ENCODE measurements at places on chromosomes 5 and 9.

DNA sequence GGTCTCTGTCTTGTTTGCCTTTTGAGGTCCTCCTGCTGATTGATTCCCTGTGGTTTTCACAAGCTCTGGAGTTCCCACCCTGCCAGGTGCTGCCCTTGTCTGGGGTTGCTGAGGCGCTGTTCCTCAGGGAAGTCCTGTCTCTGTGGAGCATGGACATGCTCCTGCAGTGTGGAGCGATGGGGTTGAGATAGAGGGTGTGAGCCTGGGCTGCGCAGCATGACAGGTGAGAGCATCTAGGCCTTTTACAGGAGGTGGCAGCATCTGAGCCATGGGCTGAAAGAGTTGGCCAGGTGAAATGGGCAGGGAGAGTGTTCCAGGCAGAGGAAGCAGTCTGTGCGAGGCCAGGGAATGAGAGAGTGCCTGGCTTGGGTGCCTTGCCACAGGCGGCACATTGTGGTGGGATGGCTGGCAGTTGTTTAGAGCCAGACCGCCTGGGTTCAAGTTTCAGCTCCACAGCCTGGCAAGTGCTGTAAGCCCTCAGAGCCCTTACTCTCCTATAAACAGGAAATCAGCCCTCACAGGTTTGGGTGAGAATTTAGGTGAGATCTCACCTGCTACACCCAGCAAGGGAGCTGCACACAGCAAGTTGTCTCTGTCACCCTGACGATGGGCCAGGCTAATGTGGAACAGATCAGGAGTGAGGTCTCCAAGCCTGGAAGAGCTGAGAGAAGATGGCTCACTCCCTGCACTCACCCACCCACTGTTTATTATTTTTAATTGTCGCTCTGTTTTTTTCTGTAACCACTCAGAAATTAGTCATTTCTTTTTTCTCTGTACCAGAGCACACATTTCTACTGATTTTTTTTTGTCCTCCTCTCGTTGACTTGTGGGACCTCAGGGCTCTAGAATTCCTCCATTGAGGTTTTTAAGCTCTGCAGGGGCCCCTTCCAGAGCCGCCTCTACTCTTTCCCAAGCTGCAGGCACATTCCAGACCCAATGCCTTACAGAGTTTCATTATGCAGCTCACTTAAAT lies 19.6 kb downstream of the TCOF1 start:
- DNase-seq: peak; percentile 46

- DNase-seq: no peak
These were observed 196.2 kb downstream of the DIRAS2 start for GRCh38 chr9:90446200-90446948.

- DNase-seq: no peak
These were observed 14.3 kb downstream of the KDM3B start for GRCh38 chr5:138366632-138367382.

DNA sequence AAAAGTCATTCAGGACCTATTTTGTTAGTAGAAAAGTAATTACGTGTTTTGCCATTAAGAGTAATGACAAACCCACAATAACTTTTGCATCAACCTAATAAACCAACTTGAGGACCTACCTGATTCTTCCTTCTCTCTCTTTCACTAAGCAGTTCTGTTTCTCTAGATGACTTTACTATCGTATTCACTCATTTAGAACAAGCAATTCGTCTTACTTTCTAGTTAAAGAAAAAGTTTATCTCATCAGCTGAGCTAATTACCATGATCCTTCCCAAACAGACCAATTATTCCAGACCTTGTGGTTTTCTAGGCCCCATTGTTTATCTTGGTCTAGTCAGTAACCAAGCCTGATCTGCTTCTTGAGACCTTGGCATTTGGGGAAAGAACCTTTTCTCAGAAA lies 49.6 kb upstream of the PRDM9 start:
- no peak for DNase-seq

GRCh38 chr9:94668928-94669729 lies 29.8 kb upstream of the FBP1 start:
- DNase-seq: peak; percentile 78

DNA sequence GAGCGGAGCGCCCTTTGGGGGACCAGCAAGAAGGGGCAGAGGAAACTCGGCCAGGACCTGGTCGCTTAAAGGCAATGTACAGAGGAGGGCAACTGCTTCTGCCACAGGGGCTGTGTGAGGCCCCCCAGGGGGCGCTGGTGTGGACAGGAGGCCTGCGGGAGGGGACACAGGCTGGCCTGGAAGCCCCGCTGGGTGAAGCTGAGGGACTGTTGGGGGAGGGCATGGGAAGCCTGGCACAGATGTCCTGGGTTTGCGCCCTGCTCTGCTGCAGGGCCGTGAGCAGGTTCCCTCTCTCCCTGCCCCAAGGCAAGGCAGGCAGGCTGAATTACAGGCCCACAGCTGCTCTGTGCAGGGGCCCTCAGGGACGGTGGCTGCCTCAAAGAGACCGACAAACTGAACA lies 5.4 kb downstream of the MED22 start:
- DNase-seq: no peak

DNA sequence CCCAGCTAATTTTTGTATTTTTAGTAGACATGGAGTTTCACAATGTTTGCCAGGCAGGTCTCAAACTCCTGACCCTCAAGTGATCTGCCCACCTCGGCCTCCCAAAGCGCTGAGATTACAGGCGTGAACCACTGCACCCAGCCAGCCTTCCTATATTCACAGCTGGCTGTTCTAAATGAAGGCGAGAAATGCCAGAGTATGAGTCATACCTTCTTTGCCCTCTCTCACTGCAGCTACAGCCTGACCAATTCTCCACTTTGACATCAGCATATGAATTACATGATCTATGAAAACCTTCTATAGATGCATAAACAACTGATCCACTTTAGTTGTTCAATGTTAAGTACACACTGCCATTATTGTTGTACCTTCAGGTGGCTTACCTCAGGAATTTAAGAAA lies 14.5 kb downstream of the APTX start:
- DNase-seq: no peak

DNA sequence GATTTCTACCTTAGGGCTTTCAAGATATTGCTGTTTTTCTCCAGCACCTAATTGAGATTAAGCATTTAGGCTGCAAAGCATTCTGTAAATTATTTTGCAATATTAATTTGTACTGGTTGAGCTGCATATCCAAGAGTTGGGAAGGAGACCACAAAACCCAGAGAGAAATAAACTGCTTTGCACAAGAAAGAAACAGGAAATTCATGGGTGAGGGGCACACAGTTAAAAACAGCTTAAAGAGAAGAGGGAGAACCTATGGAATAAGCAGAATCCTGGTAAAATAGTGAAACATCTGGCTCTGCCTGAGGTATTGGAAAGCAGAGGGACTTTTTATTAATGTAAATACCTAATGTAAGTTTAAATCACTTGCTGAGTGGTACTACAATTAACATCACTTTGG lies 243.0 kb downstream of the TMEM167A start:
- no peak for DNase-seq

- DNase-seq: no peak
These were observed 46.8 kb downstream of the ZNF366 start for GRCh38 chr5:72460413-72460812.

DNA sequence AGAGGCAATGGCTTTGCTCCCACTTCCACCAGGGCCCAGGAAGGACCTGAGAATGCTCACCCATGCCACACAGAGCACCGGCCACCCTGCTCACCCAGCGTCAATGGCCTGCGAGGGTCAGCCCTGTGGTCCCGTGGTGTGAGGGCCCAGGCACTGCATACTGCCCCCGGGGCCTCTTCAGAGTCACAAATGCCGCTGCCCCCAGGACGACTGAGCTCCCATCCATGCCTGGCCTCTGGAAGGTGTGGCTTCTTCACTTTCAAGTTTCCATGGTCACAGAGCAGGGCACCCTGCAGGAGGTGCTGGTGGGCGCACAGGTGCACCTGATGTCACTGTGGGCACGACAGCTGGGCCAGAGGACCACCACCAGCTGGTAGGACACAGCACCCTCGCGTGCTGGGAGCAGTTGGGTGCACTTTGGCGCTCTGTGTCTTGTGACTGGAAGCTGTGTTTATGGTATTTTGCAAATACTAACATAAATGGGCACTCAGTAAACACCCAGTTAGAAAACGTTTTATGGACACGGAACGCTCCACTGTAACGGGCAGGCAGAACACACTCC lies 12.5 kb upstream of the ZDHHC11 start:
- no peak for DNase-seq

DNA sequence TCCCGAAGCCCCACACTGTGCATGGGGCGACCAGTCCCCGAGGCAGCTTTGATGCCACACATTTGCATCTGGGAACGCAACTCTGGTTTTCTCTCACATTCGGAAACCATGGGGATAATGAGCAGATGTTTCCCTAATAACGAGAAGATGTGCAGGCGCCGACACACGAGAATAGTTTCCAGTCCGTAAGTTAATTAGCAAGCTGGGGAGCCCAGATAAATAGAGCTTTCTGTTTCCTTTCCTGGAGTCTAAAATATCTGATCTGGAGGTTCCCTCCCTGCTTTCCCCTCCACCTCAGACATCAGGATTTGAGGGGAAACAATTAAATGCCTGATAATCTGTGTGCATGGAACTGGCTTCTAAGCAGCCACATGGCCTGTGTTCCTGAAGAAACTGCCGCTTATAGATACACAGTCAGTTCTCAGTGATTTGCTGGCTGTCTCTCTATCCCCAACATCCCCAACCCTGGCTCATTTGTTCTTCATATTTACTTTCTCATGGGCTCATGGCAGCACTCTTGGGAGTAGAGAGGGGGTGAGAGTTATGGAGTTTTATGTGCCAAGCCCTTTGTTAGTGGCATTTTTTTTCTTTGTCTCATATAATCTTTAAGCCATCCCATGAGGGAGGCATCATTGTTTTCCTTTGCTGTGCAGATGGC lies 62.8 kb downstream of the PDZD2 start:
- peak; percentile 16 for DNase-seq

GRCh38 chr5:102090770-102091169 lies 205.3 kb downstream of the SLCO4C1 start:
- no peak for DNase-seq

GRCh38 chr5:143219696-143220095 lies 183.8 kb downstream of the NR3C1 start:
- no peak for DNase-seq

DNA sequence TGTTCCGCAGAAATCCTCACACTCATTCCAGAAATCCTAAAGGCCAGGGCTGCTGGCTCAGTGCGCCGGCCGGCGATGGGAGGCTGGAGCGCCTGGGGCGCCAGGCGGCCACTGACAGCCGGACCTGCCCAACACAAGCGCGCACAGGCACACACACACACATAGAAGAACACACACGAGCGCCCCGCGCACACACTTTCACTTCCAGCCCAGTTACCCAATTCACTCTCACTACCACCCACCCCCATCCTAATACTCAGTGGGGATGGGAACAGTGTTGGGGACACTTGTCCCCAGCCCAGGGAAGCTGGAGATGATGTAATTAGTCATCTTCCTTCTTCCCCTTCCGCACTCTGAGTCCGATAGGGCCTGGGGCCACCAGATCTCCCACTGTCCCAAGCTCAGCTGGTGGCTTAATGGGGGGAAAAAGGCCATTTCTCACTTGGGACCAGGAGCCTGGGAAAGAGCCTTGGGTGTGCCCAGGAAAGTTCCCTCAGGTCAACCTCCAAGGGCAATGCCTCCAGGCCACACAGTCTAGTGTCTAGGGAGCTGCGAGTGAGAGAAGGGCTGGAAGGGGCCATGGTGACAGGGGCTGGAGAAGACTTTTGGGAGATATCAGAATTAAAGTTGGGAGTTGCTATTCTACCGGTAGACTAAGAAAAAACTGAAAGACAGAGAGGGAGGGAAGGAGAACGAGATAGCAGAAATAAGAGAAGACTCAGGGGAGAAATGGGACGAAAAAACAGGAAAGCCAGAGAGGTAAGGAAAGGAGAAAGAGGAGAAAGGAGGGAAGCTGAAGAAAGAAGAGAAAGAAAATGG lies 1.7 kb downstream of the EBF1 start:
- no peak for DNase-seq

GRCh38 chr9:21670374-21670773 lies 132.1 kb upstream of the MTAP start:
- no peak for DNase-seq

- no peak for DNase-seq
These were observed 21.8 kb upstream of the BARX1 start for GRCh38 chr9:93976973-93977372.

DNA sequence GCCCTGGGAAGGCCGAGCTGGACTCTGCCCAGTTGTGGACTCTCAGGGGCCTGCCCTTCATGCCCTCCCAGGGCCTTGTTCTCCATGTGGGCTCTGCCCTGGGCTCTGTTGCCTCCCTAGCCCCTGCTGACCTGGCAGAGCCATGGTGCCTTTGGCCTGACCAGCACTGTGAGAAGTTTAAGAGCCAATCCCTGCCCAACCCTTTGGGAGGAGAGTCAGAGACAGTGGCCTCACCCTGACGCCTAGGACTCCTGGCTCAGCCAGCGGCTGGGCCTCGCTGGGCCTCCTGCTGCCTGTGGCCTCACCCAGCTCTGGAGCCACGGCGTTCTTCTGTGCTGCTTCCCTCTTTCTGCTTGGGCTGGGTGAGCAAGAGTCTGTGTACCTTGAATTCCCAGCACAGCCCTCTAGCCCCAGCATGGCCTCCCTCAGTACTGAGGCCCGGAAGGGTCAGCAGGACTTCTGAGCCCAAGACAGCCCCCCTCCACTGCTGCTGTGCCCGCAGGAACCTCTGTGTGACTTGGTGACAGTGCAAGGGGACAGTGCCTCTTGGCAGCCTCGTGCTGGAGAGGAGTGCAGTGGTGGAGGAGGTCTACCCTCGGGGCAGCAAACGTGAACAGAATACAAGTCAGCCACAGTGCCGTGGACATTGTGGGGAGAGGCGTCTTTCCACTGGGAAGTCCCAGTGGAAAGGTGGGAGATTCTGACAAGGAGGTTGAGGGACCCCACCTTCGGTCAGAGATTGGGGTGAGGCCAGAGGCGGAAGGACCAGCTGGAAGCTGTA lies 97.4 kb downstream of the CACNA1B start:
- DNase-seq: no peak

GRCh38 chr9:125189011-125189360 lies 617 bp downstream of the PPP6C start:
- DNase-seq: no peak

GRCh38 chr5:22053195-22053594 lies 799.9 kb downstream of the CDH12 start:
- no peak for DNase-seq

- DNase-seq: no peak
These were observed 153.0 kb downstream of the DENND1A start for GRCh38 chr9:123776708-123777537.

- peak; percentile 43 for DNase-seq
These were observed 52.6 kb upstream of the KLF9 start for GRCh38 chr9:70466976-70467561.

- no peak for DNase-seq
These were observed 5.1 kb upstream of the CAST start for GRCh38 chr5:96657068-96657467.

GRCh38 chr5:134584662-134585061 lies 48.0 kb downstream of the SAR1B start:
- no peak for DNase-seq

Data from Ammon's horn (tissue), 1 donor.